ENCODE measurements at places on chromosomes 11 and 22. TPM values are rescaled to one million over a fixed set of nuclear protein-coding genes. Genes with fewer than 3 reads are reported as not detected.

The CWC15 gene
- 63.2 TPM for total RNA-seq

The HDAC10 gene
- 26.4 TPM for total RNA-seq

The KDM4E gene
- not detected for total RNA-seq

The MUC2 gene
- total RNA-seq, result not detected

- no peak overlapping the region for H3K4me3 ChIP-seq
- H3K36me3 ChIP-seq, result no peaks in the 10 kb centered on the region
- no peak overlapping the region for H3K27ac ChIP-seq
- no peak for DNase-seq
Measured at GRCh38 chr11:127825183-127825582, 762.2 kb downstream of the ETS1 start.

DNA sequence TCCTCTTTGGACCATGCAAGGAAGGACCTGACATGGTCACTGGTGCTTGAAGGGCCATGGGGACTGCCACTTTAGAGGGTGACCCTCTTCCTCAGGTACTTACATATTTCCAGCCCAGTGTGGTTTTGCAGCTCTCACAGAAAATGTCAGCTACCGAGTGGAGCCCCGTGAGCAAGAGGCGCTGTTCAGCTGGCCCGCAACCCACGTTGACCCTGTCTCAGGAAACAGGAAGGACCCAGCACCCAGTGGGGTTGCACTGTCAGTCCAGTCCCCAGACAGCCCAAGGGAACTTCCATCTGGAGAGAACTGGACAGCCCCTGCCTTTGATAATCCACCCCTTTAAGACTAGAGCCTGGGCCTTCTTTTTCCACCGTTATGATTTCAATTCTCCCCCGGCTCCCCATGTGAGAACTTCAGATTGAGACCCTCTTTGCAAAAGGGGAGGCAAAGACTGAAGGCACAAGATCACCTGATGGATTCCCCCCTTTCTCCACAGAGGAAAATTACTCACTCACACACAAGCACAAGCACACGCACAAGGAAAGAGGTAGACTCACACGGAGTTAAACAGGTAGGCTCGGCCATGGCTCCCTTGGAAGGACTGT lies 3.4 kb downstream of the YPEL4 start:
- peak overlapping the region; percentile 56 for H3K4me3 ChIP-seq
- peak; percentile 58 for DNase-seq
- peaks cover 5% of the 10 kb centered on the region for H3K36me3 ChIP-seq
- H3K4me1 ChIP-seq, result peaks cover 43% of the 10 kb centered on the region

DNA sequence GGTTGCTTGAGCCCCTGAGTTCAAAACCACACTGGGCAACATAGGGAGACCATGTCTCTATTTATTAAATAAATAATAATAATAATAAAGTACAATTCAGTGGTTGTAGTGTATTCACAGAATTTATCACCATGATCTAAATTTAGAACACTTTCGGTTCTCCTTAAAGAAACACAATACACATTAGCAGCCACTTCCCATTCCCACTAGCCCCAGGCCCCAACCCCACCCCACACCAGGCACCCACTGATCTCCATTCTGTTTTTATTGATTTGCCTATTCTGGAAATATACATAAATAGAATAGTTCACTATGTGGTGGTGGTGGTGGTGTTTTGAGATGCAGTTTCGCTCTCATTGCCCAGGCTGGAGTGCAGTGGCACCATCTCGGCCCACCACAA lies 45.7 kb downstream of the BCL2L13 start:
- H3K27me3 ChIP-seq, result no peaks in the 10 kb centered on the region
- no peaks in the 10 kb centered on the region for H3K36me3 ChIP-seq
- no peaks in the 10 kb centered on the region for H3K4me1 ChIP-seq
- DNase-seq, result no peak

DNA sequence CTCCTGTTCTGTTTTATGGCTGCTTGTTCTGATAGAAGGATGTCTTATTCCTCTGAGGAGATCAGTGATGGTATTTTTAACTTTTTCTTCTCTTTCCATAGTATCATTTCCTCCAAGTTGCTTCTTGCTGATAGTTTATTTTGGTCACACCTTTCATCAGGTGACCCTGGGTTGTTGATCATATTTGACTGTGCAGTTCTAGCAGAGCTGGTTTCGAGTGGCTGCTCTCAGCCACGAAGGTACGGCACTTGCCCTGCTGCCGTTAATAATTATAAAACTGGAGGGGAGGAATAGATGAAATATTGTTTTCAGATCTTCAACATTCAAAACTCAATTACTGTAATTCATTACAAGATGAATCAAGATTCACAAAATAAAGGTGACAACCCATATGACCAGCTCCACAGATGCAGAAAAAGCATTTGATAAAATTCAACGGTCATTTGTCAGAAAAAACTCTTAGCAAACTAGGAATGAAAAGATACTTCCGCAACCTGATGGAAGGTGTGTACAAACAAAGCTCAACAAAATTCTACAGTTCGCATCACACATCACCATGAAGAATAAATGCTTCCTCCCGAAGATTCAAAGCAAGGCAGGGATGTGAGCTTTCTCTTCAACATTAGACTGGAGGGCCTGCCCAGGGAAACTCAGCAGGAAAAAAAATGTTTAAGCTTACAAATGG lies 59.2 kb upstream of the RTL6 start:
- H3K27me3 ChIP-seq, result no peaks in the 10 kb centered on the region
- no peak for DNase-seq
- H3K36me3 ChIP-seq, result no peaks in the 10 kb centered on the region
- no peak overlapping the region for H3K4me3 ChIP-seq

GRCh38 chr11:69155302-69156234 lies at the start of gene SMIM38:
Gene SMIM38 (plus strand): TSS chr11:69155935. CDS start chr11:69157847, 1,912 bp downstream.
- no peak within 1 kb of the TSS for H3K27ac ChIP-seq
- no peak within 1 kb of the TSS for H3K4me3 ChIP-seq
- peaks cover 4% of the 10 kb centered on the region for H3K4me1 ChIP-seq
- H3K36me3 ChIP-seq, result no peaks in the 10 kb centered on the region

DNA sequence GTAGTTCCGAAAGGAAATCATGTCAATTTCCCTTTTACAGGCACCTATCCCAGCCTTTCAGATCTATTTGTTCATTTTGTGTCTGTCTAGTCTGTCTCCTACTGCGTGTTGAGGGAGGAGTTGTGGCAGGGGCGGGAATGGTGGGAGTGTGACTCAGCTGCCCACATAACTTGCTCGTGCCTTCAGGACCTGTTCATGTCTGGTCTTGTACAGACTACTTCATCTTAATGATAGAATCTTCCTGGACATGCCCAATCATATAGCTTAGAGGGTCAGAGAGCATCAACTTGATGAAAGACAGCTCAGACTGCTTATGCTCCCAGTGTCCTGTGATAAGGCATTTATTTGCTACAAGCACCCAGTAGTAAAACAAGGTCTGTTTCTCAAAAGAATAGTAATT lies 61.0 kb upstream of the BIRC3 start:
- no peak for DNase-seq
- no peak overlapping the region for H3K27ac ChIP-seq
- H3K4me3 ChIP-seq, result no peak overlapping the region
- no peaks in the 10 kb centered on the region for H3K27me3 ChIP-seq
- H3K36me3 ChIP-seq, result no peaks in the 10 kb centered on the region
- H3K4me1 ChIP-seq, result no peaks in the 10 kb centered on the region

All from H1 (cell line).